ENCODE measurements at places on chromosomes 1 and 21.

- no peak for DNase-seq
Observed at GRCh38 chr1:175665616-175666015, 77.8 kb downstream of the TNR start.

DNA sequence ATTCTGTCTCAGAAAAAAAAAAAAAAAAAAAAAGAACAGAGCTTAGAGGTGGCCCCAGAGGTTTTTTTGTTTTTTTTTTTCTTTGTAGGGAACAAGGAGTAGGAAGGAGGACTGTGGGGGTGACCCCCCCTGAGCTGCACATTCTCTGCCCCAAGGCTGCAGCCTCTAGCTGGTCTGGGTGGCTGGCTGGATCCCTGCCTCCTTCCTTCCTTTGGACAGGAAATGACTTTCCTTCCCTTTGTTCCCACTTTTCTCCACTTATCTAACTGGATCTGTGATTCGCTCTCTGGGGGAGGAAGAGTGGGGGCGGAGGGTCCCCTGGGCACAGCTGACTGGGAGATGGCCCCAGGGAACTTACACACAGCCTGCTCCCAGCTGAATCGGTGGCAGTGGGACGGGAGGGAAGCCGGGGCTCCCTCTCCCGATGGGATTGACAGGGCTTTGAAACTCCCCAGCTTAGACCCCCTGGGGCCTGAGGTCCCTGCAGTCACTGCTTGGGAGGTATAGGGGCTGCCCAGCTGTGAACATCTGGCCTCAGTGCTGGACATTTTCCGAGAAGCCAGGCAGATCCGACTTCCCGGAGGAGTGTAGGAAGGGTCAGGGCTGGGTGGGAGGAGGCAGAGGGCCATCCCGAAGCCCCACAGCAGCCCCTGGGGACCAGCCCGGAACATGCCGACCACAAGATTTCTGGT, 2.1 kb downstream of the FBLIM1 start:
- peak; percentile 79 for DNase-seq

DNA sequence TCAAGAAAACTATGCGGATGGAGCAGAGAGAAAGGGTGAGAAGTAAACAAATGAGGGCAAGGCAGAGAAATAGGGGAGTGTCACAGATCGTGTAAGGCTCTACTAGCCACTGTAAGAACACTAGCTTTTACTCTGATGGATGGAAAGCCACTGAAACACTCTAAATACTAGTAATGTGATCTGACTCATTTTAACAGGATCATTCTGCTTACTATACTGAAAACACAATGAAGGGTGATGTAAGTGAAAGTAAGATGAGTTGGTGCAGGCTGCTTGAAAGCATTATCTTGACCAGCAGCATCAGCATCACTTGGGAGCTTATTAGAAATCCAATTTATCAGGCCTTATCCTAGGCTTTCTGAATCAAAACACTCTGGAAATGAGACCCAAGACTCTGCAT, 32.7 kb downstream of the TUT4 start:
- DNase-seq: peak; percentile 84

DNA sequence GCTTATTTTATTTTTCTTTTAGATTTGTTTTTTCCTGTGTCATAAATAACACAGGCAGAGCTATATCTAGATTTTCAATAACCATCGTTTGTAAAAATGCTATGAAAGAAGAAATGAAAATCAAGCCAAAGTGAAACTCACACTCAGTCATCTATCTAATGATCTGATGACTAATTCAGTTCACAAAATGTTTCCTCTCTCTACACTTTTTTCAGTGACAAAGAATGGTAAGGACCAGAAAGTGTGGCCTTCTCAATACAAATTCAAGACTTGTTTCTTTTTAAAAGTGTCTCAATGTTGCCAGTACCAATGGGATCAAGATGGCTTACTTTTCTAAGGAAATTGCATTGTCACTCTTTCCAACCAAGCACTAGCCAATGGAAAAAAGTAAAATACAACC, 282.8 kb upstream of the PKN2 start:
- no peak for DNase-seq

DNA sequence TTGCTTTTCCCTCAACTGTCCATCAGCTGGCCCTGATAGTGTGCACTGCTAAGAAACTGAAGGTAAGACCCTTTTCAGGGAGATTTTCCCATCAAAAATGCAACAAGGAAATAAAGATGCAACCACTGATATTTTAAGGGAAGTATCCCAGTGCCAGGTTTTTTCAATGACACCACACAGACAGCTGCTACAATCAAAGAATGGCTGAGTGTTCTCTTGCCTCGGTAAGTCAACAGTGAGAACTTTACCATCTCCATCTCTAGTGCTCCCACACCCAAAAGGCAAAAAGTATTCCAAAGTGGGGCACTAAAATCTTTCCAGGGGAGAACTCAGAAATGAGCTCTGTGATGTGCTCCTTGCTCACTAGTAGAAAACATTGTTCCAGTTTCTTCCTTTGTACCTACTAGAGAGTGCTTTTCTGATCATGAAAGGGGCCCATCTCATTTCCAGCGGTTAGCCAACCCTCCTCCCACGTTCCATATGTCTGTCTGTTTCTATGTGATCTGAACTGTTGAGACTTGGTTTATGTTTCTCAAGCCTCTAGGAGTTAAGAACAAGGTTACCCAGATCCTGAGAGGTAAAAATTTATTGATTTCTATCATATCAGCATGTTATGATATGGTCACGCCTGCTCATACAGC, 67.6 kb upstream of the NEK2 start:
- DNase-seq: no peak

DNA sequence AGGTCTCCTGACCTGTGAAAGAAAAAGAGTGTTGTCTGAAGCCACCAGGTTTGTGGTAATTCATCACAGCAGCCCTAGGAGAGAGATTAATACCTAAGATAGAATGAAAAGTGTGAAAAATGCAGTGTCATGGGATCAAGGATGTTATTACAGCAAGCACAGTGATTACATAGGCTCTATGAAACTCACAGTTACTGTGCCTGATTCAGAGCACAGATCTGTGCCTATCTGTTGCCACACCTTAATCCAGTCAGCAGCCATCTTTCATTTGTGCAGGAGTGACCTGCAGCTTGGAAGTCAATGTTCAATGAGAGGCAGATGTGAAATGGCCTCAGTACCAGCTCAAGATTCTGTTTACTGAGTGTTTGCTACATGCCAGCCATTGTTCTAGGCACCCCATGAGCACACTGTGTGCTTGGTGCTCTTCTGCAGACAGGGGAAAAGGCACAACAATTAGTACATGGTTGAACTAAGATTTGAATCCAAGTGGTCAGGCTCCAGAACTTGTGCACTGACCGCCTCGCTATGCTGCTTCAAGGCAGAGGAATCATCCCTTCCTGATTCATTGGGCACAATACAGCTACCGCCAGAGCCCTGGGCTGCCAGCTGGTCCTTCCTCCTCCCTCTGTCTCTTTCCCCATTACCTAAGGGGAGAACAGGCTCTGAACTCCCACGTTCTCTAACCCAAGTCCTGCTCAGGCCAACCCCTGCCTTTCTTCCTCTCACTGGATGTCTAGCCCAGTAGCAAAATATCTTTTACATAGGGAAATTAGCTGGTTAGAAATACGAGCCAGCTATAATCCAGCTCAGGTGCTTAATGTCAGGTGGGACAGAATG, 56.3 kb upstream of the NEK2 start:
- no peak for DNase-seq

GRCh38 chr1:207839083-207839413, 71.9 kb downstream of the CD34 start:
- no peak for DNase-seq

DNA sequence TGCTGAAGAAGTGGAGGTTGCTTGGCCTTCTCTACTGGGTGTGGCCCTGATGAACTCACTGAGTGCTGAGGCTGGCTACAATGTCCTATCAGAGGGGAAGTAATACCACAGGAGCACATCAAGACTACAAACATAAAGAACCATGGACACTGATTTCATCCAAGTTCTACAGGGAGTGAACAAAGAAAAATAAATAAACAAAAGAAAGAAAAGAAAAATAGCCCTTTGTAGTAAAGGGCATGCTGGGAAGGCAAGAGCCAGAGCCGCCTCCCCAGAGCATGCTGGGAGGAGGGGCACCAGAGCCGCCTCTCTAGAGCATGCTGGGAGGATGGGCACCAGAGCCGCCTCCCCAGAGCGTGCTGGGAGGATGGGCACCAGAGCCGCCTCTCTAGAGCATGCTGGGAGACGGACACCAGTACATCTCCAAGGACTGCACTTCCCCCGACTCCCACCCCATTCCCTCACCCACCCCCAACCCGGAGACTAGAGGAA, 65.9 kb downstream of the LAMC2 start:
- DNase-seq: no peak

DNA sequence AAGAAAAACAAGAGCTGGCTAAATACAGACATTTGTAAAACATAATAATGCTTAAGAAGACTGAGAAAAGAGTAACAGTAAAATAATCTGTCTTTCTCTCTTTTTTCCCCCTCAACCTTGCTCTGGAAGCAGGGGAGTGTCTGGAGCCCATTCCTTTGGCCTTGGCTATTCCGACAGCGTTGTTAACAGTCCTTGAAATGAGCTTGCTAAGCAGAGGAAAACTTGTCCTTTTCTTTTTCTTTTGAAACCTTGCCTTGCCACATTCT, 6.7 kb upstream of the CA6 start:
- DNase-seq: no peak

- DNase-seq: no peak
Observed at GRCh38 chr1:42700006-42700405, 17.8 kb downstream of the YBX1 start.

All from fibroblast of upper back skin (primary cell).